ENCODE measurements at places on chromosomes 1 and 21.

- no peak for DNase-seq
Measured at GRCh38 chr21:32975811-32976431, 49.8 kb upstream of the OLIG2 start.

- peak; percentile 67 for DNase-seq
Measured at GRCh38 chr1:150484861-150485260, 2.4 kb upstream of the TARS2 start.

GRCh38 chr21:31927689-31928353 lies 55.0 kb downstream of the HUNK start:
- DNase-seq: peak; percentile 17

GRCh38 chr1:171311771-171312558 lies 2.0 kb upstream of the FMO4 start:
- DNase-seq: no peak

GRCh38 chr1:11851180-11851579 lies 3.6 kb upstream of the NPPA start:
- DNase-seq: no peak

GRCh38 chr21:35258521-35258920 lies 209.4 kb upstream of the RUNX1 start:
- no peak for DNase-seq

GRCh38 chr1:73593804-73594203 lies 604.2 kb downstream of the LRRIQ3 start:
- DNase-seq: peak; percentile 1

DNA sequence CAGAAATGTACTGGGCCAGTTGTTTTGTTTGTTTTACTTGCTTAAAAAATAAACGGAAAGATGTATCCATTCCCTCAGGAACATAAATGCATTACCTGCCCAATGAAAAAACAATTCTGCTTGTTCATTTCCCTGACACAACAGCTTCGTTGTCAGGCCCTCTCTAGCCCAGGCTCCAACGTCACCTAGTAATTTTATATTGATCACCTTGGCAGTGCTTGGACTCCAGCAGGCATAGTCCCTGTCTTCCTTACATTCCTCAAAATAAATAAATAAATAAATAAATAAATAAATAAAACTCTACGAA lies 1.2 kb downstream of the CEP170 start:
- DNase-seq: no peak

DNA sequence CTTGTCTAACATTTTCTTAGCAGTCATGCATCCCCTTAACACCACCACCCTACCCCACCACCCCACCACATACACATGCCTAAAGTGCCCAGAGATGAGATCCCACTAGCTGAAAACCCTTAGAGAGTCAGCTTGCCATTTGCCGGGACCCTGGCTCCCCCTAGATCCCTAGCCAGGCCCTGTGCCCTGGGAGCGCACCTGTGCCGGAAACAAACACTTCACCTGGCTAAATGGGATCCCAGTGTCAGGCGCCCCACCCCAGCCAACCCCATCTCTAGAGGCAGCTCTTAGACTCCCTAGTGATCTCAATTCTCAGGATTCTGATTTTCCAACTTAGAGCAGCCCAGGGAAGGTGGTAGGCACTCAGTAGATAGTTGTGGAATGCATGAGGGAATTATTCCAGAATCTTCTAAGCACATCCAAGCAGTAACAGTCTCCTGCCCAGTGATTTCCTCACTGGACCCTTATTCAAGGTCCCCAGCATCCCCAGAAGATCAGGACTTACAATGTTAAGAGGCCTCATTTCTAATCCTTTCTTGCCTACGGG lies 105.2 kb downstream of the LAMC2 start:
- no peak for DNase-seq

DNA sequence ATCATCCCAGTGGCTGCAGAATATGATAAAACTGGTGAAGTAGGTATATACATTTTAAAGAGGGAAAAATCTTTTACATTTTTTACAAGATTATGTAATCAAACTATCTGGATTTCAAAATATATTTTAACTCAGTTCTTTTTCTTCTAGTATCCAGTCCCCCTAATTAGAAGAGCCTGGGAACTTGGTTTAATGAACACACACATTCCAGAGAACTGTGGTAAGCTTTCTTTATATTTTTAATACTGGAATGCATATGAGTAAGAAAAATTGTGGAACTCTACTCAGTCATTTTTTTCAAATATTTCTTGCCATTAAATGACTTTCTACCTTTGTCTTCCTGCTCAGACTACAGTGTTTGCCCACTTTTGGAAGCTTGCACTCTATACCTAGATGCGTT lies 8.2 kb downstream of the ACADM start:
- DNase-seq: no peak

DNA sequence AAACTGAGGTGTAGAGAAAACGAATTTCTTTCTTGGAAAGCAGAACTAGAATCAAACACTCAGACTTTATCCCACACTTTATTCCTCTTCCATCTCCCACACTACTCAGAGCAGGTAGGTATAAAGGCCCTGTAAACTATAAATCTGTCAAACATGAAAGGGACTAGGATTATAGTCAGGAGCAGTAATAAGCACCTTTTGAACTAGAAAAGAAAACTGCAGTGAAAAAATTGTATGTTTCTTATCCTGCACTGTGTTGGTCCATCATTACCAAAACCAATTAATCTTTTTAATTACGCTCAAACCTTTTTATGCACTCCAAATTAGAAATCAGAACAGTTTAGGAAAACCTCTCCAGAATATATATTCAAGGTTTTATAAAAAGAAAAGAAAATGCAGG lies 47.6 kb downstream of the LPAR3 start:
- no peak for DNase-seq

DNA sequence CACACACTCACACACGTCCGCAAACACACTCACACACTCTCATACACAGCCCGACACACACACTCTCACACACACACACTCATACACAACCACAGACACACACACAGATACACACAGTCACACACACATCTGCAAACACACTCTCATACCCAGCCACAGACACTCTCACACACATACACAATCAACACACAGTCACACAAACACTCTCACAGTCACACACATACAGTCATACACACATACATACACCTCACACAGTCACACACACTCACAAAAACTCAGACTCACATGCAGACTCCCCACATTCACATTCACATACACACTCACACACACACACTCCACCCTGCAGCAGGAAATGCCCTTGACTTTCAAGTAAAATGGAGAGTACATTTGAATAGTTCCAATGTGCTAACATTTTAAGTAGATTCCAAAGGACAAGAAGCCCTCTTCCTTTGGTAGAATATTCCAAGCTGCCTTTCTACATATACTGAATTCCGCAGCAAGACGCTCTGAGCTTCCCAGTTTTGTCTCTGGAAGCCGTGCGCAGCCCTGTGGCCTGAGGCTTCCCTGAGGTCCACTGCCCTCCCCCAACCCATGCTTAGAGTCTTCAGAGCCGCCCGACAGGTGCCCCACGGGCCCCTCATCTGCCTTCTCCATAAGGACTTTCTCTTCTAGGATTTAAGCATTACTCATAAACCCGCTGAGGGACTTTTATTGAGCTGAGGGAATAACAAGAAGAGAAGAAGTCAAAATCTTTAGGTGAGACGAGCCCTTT lies 9.7 kb downstream of the BATF3 start:
- DNase-seq: no peak

- DNase-seq: no peak
Measured at GRCh38 chr1:236209185-236209584, 66.8 kb downstream of the GPR137B start.

DNA sequence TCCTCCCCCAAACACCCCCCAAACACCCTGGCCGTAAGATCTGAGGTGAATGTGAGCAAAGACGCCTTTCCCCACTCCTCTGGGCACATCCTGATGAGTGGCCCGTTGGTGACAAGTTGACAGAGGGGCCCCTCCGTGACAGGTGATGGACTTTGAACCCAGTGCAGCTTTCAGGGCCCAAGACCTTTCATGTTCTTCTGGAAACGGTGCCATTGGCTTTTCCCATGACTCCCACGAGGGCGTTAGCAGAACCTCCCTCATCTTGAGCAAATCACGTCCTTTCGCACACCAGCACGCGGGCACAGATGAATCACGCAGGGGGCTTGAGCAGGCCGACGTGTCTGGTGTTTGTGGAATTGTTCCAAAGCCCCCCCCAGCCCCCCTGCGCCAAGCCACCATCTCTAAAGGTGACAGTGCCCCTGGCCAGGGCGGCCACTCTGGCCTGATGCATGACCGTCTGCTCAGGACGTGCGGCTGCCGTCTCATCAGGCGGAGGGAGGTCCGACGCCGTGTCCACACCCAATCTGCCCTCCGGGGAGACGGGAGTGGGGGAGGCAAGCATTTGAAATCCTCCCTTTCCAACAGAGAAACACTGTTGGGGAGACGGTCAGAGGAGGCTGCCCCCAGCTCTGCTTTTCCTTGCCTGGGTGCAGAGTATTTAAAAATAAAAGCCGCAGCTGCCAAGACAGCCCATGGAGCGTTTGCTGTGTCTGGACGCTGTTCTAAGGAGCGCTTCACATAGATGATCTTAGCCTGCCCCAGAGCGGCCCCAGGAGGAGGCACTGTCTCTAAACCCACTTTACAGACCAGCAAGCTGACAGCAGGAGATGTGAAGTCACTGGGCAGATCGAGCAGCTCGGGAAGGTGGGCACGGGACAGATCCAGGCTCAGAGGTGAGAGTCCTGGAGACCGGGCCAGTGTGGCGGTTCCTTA lies 98.3 kb upstream of the ARHGEF16 start:
- no peak for DNase-seq

GRCh38 chr21:33238565-33239255 lies 9.0 kb downstream of the IFNAR2 start:
- DNase-seq: peak; percentile 61

DNA sequence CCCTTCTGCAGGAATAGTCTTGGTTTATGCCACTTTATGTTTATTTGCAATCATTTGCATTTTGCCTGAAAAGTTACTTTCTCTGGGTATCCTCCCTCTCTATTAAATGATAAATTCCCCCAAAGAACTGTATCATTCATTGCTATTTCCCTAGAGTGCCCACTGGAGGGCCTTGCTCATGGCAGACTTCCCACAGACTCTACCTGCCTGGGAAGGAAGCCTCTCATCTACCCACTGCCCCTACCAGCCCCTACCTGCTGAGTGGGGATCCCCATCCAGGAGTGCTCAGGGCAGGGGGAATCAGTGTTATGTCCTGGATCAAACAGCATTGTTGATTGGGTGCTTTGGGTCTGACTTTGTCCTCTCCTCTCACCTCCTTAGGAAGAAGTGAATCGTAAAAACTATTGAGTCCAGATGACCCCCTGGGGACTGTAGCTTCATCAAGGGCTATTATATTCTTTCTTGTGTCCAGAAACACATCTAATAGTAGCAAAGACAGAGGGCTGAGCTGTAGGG lies 6.8 kb upstream of the LRRN2 start:
- no peak for DNase-seq

- no peak for DNase-seq
Measured at GRCh38 chr1:159100589-159100988, 24.0 kb upstream of the AIM2 start.

DNA sequence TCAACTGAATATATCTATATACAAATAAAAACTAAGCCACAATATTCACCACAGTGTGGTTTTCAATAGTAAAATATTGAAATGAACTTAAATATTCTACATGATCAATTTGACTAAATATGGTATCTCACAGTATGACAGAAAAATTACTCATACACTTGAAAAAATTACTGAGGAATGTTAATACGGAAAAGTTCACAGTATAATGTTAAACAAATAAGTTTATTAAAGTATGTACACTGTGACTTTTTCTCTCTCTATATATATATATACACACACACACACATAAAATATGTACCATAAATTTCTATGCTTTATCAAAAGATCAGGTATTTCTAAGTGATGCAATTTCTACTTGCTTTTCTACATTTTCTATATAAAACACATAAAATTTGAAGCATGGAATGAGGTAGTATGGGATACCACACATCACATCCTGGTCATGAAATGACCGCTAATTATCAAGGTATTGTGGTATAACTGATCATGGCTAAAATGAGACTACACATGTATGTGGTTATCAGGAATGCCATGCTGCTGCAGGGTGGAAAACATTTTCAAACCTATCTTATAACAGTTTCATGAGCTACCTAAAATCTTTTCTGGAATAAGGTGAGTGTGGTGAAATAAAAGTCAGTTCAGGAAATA lies 102.3 kb downstream of the CDC42BPA start:
- no peak for DNase-seq

GRCh38 chr1:85344256-85344694 lies 67.8 kb upstream of the BCL10 start:
- peak; percentile 76 for DNase-seq

Measured in M059J (cell line).